ENCODE measurements at places on chromosomes 12 and 14. TPM values are rescaled to one million over a fixed set of nuclear protein-coding genes. Genes with fewer than 3 reads are reported as not detected.

SCN8A gene
- 6.9 TPM for polyA plus RNA-seq

RFX4 gene
- polyA plus RNA-seq, result not detected

TGFB3 gene
- polyA plus RNA-seq, result 4.3 TPM

CLEC9A gene
- polyA plus RNA-seq, result not detected

DNA sequence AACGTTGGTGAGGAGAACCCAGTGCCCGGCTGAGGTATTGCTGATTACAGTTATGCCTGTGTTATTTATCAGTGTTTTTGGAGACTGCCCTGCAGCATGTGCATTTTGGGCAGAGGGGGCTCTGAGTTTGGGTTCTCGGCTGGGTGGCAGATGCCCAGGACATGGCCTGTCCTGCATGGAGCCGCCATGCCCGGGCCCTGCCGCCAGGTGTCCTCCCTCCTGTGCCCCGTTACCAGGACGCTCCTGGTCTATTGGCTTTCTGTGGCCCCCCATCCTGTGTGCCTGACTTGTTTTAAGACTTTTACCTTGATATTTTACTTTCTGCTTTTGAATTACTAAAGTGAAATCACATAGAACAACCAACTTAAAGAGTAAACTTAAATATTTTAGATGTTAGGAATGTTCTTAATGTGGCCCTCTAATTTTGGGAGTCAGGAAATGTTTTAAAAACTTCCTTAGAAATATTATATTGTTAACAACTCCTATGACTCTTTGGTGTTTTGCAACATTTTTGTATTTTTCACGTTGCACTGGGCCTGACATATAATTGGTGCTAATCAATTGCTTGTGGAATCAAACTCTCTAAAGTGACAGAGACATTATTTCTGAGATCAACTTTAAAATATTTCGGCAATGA, 51.8 kb downstream of the PRIMA1 start:
- no peak for DNase-seq

GRCh38 chr12:113237748-113238147, 16.5 kb downstream of the TPCN1 start:
- DNase-seq, result no peak

- no peak for DNase-seq
Measured at GRCh38 chr12:66960704-66961690, 282.1 kb upstream of the GRIP1 start.

GRCh38 chr14:100203962-100204834, 34.7 kb upstream of the YY1 start:
- peak; percentile 50 for DNase-seq

- peak; percentile 56 for DNase-seq
Measured at GRCh38 chr12:42482041-42482747, 107.4 kb downstream of the PRICKLE1 start.

DNA sequence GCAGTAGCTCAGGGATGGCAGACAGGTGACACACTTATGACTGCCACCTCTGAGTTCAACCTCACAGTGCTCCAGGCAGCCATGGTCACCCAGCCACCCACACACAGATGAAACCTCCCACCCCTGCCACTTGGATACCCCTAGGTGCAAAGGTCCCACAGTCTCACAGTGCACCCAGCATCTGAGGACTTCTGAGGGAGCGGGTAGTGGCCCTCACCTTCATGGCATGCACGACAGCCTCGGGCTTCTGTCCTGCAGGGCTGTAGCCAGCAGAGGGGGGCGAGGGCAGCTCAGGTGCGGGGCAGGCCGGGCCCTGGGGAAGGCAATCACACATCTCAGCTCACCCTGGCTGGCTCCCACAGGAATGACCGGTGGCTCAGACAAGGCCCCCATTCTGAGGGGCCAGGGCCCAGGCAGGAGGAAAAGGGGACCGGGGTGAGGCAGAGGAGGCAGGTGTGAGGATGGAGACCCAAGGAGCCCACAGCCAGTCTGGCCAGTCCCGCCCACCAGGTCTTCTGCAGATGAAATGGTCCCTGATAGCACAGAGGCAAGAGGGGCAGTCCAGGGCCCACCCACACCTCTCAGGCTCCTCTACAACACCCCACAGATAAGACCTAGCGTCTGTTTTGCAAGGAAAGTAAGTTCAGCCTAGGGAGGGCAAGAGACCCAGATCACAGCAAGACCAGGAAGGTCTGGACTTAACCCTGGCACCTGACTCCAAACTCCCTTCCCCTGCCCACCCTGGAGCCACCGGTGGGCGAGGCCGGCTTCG, 35.8 kb downstream of the CCNK start:
- no peak for DNase-seq

DNA sequence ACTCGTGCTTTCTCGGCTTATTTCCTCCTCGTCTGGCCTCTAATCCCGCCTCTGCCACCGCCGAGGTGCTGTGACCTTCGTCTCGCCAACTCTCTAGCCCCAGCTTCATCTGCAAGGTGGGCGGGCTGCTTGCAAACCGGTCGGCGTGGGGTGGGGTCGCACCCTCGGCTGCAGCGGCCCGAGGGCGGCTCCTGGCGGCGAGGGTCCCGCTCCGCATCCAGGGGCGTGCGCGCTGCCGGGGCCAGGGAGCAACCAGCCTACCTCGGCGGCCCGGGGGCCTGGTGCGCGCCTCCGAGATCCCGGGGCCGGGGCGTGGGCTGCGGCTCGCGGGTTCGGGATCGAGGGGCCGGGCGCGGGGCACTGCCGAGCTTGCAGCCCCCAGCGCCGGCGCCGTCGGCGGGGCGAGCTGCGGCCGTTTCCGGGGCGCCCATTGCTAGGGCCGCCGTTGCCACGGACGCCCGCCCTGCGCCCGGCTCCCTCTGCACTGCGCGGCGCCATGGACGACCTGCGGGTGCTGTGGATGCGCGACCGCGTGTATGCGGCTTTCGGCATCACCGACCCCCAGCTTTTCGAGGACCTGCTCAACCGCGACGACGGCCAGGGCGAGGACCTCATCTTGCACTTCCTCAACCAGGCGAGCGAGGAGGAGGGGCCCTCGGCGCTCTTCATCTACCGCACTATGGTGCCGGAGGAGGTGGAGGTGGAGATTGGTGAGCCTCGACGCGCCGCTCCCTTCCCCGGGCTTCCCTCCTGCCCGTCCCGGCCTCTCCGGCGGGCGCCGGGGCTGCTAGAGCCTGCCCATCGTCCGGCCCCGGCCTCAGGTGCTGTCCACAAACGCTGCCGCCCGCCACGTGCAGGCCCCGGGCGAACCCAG, at the start of gene DNAH10:
Gene DNAH10 (plus strand): TSS at position 461 of the 874 bp plus-strand sequence. CDS start 36 bp downstream, at position 497.
- no peak for DNase-seq

DNA sequence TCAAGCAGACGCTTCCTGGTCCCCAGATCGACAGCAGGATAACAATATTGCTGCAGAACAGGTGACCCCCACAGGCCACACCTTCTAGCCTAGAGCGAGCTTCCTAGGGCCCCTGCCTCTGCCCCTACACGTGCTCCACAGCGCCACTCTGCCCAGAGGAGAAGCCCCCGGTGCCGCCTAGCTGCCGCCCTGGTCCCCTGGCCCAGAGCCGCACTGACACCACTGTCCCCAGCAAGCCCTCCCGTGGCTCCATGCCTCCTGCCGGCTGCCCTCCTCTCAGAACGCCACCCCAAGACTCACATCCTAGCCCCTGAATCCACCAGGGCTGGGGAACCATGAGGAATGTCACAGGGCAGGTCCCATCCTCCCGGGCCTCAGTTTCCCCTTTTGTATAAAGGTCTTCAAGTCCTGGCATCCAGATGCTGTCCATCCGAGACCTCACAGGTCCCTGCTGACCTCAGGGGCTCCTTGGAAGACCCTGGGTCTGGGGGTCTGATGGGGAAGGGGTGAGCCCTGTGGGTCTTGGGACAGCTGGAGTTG, 31.0 kb downstream of the JAG2 start:
- DNase-seq, result no peak

DNA sequence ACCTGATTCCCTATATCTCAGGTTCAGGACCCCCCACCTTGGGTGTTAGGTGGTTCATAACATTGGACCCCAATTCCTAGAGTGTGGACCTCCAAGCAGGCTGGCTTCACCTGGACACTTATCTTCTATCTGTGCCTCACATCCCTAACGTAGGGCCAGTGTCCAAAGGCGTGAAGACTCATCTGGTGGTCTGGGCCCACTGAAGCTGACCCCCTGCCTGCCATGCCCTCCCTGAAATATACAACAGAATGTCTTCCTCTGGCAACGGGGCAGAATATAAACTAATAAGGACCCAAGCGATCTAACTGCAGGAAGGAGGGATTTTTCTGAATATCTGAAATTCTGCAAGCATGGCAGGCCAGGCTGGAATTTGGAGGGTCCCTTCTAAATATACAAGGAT, 5.6 kb downstream of the HOXC13 start:
- no peak for DNase-seq

DNA sequence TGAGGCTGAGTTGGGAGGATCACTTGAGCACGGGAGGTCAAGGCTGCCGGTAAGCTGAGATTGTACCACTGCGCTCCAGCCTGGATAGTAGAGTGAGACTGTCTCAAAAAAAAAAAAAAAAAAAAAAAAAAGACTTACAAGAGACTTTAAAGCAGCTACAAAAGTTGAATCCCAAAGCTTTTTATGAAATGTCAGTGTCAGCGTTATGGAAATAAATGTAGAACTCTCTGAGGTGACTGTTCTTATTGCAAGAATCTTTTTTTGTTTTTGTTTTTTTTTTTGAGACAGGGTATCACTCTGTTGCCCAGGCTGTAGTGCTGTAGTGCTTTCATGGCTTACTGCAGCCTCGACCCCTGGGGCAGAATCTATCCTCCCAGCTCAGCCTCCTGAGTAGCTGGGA, 17.2 kb downstream of the FUT8 start:
- no peak for DNase-seq
